Esophagus muscularis mucosa (tissue), 4 donors: ENCODE measurements at places on chromosomes 16 and 17. TPM values are rescaled to one million over a fixed set of nuclear protein-coding genes. Genes with fewer than 3 reads are reported as not detected.

Gene CCL15
- total RNA-seq: not detected

- no peak for DNase-seq
These were observed 32.3 kb downstream of the SMIM36 start for GRCh38 chr17:55478971-55479370.

DNA sequence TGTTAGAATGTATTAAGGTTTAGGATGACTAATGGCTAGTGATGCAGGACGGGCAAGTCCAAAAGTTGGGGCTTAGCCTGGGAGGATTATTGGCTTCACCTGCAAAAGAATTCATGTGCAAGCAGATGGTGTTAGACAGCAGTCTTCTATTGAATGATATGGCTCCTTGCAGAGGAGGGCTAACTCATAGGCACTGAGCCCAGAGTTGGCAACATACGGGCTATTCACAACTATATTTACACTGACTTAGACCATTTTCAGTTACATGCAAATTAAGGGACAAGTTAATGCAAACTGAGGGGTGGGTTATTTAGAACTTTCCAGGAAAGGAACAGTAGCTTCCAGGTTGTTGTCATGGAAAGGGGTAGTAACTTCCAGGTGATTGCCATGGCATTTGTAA, 1017.1 kb upstream of the EEF2KMT start:
- DNase-seq: no peak

Gene TERB1
- total RNA-seq: not detected

Gene KCNJ18
- total RNA-seq: not detected

DNA sequence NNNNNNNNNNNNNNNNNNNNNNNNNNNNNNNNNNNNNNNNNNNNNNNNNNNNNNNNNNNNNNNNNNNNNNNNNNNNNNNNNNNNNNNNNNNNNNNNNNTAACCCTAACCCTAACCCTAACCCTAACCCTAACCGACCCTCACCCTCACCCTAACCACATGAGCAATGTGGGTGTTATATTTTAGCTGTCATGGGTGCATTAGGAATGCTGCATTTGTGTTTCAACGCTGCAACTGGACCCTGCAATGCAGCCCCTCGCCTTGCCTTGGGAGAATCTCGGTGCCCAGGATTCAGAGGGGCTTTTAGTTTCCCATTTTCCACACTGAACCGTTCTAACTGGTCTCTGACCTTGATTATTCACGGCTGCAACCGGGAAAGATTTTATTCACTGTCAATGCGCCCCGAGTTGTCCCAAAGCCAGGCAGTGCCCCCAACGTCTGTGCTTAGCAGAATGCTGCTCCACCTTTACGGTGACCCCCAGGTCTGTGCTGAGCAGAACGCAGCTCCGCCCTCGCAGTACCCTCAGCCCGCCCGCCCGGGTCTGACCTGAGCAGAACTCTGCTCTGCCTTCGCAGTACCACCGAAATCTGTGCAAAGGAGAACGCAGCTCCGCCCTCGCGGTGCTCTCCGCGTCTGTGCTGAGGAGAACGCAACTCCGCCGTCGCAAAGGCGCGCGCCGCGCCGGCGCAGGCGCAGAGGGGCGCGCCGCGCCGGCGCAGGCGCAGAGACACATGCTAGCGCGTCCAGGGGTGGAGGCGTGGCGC, 43.3 kb downstream of the POLR3K start:
- no peak for DNase-seq

Gene HASPIN
- total RNA-seq: 0.23 TPM

DNA sequence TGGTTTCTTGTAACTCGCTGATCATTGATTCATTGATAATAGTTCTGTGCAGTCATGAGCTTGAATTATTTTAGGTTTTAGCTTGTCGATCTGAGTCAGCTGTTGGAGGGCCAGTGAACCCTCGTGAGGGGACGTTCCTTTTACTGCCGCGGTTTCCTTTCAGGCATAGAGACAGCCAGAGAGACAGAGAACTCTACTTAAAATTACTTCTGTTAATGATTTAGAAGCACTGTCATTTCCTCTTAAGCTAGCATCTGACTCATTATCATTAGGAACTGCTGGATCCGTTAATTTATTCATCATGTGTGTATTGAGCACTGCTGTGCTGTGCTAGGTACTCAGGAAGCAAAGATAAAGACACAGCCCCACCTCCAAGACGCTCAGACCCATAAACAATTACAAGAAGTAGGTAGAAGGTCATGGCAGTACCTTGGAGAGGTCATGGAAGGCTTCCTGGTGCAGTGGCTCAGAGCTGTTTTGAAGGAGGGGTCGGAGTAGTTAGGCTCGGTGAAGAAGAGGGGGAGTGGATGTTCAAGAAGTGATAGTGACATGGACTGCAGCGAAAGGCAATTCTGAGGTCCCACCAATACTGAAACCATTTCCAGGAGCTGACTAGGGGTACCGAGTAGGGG, 3.3 kb downstream of the PGS1 start:
- no peak for DNase-seq

- no peak for DNase-seq
These were observed 34.6 kb downstream of the KANSL1 start for GRCh38 chr17:46158323-46159296.

DNA sequence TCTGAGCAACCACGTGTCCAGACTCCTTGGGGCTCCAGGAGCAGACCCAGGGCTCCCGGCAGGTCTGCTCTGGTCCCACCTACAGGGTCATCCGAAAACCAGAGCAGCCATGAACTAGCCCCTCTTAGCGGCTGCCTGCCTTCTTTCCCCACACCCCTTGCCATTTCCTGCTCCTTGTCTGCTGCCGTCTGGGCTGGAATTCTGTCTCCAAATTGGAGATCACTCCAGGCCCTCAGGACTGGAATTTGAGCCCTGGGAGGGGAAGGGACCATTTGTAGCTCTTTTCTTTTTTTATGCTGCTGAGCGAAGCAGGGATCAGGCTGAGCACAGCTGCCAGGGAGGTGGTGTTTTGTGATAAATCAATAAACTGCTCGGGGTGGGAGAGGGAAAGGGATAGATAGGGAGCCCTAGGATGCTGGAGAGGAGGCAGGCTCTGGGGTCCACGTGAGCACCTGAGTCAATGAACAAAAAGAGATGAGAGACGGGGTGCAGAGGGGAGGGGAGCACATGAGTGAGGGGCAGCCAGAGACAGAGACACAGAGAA, 257.5 kb downstream of the ENGASE start:
- DNase-seq: no peak

DNA sequence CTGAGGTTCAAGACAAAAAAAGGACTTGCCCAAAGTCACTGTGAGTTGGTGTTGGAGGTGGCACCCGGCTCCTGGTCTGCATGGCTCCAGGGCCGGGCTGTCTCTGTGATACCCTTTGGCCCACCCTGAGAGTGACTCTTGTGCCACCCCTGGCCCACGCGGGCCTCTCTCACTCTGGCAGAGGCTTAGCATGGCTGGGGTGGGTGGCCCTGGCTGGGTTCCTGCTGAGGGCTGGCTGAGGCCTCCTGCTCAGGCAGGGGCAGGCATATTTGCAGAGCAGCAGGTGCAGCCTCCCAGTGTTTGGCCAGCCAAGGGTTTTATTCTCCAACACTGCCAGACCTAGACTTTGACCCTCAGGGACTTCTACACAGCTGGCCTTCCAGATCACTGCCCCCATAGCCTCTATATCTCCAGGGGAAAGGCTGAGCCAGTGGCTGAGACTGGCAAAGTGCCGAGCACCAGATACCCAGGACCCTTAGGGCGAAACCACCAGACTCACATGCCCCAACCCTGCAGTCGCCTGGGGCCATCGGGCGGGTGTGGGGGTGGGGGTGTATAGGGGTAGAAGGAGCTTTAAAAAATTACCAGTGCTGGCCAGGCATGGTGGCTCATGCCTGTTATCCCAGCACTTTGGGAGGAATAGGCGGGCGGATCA, 21.5 kb upstream of the ADGRG1 start:
- no peak for DNase-seq

Gene ETV4
- total RNA-seq: 0.19 TPM

GRCh38 chr17:40484973-40485530, 16.4 kb downstream of the TNS4 start:
- DNase-seq: no peak

DNA sequence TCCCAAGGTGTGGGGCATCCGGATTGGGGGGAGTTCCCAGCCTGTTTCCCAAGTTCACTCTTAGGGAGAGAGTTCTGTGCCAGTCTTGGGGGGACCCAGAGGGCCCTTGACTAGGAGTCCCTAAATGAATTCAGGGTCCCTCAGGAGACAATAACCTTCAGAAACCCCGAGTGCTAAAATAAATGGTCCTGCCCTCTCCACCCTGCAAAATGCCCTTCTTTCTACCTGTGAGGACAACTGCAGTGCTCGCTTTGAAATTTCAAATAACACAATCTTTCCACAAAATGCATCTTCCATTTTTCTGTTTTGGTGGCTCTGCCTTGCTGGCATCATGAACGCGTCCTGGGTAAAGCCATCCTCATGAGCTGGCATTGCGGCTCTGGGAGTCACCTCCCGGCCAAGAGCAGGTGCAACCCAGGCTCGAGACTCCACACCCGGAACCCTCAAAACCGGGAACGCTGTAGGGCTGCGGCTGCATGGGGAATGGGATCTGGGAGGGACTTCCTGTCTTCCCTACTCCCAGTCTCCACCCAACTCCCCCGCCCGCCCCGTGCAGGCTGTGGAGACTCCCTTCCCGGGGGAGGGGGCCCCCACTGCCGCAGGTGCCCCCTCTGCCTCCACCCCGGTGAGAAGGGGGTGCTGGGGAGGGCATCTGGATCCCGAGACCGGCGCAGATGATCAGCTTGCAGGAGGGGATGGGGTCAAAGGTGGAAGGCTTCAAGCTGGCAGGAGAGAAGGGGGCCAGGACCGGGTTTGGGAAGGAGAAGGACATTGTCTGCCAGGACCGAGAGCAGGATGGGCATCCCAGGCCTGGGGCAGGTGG, at the start of gene ZNF205:
Gene ZNF205 (plus strand): TSS at position 529 of the 823 bp plus-strand sequence. CDS start 845 bp downstream, outside the sequence.
- DNase-seq: no peak

Gene TLK2
- 43.2 TPM for total RNA-seq

DNA sequence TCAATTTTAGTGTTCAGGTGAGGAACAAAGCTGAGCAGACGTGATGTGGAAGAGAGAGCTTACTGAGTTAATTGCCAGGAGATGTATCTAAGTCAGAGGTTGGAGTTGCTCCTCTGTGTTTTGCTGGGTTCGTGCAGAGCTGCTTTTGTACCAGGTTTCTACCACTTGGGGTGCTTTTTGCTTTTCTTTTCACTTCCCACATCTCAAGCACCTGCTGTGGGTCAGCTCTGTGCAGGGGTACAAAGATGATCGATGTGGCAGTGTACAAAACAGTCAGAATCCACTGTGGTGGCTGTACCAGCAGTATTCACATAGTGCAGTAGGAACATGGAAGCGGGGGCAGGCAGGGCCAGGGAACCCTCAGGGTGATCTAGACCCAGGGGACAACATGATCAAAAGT, 14.8 kb downstream of the UNK start:
- DNase-seq: no peak

Gene SPNS2
- total RNA-seq: 19.4 TPM
